Fibroblast of skin of scalp (primary cell): ENCODE measurements at places on chromosomes 2 and 18.
A peak's percentile ranks its signal among the peaks of the same experiment; 100 is the strongest.

DNA sequence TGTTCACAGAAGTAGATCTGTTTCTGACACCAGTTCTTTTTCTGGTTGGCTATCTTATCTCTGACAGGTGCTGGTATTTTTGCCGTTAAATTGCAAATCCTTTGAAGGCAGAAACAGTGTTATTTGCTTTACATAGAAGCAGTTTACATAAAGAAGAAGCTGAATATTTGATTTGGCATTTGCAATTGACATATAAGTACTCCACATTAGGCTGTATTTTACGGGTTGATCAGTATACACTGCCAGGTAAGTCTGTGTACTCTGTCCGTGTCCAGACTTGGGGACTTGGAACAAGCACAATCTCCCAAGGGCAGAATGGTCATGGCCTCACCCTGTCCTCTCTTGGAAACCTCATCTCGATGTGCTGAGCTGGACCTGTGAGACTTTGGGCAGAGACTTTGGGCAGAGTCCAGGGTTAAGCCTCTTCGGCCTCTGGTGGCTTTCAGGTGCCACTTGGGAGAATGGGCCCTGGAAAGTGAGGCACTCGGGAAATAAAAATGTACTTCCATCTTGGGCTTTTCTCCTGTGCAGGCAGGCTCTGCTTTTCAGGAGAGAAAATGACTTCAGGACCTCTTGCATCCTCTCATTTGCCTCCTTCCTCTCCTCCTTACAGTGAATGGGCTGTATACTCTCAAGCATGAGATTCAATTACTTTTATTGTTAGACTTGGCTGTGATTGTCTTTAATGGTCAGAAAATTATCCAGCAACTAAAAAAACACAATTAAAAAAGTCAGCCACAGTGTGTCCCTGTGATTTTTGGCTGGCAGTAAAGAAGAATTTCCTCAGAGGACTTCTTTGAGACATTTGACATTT, 108.5 kb downstream of the RAPGEF4 start:
- DNase-seq: no peak

GRCh38 chr2:223057569-223057968, 5.6 kb downstream of the KCNE4 start:
- DNase-seq: peak; percentile 36

- DNase-seq: peak; percentile 65
Measured at GRCh38 chr2:166539340-166540162, 45.5 kb upstream of the SCN7A start.

DNA sequence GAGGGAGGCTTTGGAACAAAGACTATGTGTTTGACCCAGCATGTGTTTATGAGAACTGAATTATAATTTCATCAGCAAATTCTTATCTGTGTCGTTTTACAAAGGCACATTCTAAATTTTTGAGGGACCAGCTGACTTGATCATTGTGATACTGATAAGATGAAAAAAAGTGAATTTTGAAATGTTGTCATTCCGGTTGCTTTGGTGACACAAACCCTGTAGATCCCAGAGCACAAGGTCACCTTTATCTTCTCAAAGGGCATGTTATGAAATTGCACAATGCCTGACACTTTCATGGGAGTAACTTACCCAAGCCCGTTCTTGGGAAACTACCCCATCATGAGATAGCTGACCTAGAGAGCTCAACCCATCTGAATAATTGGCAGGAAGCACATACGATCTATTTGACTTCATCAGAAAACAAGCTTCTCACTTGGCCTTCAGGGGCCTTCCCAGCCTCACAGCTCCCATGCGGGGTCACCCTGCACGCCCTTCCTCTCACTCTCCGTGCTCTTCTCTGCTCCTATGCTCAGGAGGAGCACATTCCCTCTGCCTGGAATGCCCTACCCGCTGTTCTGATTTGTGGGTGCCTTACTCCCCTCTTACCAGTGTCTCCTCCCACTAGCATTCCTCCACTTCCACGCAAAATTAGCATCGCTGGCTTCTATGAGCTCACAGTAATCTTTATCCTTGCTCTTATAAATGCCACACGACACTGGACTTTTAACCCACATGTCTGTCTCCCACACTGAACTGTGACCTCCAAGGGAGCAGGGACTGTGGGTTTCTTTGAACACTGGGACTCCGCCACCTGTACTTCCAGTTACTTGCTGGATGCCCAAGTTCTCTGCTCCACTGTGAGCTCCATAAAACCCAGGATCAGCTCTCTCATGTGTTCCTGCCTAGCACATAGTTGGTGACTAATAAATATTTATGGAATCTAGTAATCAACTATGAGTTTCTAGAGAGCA, 555.8 kb upstream of the ID2 start:
- peak; percentile 51 for DNase-seq

DNA sequence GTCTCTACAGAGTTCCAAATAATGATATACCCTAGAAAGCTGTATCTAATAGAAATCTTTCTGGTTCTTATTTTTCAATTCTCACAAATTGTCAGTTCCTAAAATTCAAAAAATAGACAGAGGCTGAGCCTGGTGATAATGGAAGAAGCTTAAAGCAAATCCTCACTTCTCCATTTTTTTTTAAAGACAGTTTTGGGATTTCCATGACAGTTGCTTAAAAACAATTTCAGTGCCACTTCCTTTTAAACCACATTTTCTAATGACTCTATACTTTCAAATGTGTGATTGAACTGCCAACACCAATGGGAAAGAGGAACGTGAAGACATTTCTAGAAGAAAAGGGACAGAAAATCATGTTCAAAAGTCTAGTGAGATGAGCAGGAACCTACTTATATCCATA, 4.0 kb downstream of the GKN2 start:
- DNase-seq: no peak

DNA sequence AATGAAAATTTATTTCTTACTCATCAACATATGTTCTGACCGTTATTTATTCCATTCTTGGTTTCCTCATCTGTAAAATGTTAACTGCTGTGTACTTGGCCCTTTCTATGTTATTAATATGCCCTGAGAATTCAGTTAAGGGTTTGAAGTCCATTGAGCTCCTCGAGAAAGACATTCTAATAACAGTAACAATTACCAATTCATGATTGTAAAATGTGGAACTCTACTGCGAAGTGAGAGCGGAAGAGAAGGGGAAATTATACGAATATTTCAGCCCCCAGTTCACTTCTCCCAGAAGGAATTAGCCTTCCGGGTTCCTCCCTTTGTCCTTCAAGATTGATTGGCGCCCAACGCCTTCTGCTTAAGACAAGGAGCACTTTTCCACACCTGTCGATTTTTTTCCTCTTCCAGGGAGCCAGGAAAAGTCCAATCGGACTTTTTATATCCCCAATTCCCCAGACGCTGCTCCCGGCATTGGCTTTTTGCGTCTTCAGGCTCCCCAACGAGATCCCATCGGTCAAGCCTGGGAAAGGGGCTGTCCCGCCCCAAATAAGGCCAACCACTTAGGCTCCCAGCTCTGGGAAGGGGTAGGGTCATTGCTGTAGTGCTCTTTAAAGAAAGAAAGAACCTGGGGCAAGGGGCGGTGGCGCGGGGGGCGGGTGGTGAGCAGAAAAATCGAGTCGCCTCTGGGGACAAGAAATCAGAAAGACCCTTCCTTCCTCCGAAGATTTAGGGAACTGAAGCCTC, 1.6 kb downstream of the DSC2 start:
- DNase-seq: no peak

- DNase-seq: no peak
Measured at GRCh38 chr2:238247841-238248453, 8.1 kb upstream of the HES6 start.

- peak; percentile 67 for DNase-seq
Measured at GRCh38 chr18:28767727-28768211, 590.8 kb upstream of the CDH2 start.

DNA sequence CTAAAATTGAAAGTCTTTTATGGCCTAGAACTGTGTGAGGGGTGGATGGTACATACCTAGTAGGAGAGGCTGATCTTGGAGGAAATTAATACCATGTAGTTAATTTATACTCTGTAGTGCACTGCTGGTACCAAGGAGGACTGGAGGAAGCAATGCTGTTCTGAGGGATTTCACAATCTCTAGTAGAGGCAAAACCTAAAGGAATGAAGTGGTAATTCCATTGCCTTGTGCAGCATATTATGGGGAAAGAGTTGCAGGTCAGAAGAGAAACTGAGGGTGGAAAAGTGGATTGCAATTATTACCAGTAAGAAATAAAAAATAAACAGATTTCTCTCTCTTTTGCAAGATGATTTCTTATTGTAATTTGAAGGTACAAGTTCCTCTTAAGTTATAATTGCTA, 2.2 kb downstream of the ABI2 start:
- peak; percentile 19 for DNase-seq
